Astrocyte of the cerebellum (primary cell): ENCODE measurements at places on chromosomes 3 and 15.

DNA sequence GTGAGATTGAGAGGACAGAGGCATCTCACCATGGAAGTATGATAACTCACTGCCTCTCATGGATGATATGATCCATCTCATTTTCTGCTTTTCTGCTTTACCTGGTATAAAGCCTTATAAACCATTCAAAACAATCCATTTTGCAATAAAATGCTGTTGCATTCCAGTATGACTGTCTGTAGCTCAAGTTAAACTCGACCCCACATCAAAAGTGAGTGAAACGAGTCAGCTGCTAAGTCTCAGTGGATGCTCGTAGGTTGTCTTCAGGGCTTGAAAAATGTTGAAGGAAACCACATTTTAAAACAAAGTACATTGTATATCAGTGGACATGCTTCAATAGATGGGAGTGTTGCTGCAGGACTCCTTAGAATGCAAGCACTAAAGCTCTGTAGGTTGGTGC is 839.0 kb downstream of the TUSC7 start:
- no peak for DNase-seq

DNA sequence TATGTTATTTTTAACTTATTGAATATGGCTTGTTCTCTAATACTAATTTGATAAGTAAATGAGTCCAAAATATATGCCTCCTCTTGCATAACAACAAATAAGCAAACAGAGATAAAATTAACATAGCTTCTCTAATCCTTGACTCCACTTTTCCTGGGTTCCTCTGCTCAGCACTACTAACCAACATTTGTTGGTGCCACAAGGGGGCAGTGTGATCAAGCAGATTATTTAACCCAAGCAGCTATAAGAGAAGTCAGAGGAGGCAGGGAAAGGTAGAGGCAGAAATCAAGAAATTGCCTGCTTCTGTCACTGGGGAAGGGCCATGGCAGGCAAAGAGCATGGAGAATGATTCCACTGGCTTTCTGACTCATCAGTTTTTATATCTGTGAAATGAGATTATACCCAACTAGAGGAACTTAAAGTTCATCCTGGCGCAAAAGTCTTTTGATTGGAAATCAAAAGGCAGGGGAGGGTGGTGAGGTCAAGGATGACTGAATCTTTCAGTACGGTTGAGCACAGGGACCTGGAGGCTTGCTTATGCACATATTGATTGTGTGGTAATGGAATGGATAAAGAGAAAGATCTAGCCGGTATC is 152.2 kb downstream of the IGSF11 start:
- peak; percentile 49 for DNase-seq

DNA sequence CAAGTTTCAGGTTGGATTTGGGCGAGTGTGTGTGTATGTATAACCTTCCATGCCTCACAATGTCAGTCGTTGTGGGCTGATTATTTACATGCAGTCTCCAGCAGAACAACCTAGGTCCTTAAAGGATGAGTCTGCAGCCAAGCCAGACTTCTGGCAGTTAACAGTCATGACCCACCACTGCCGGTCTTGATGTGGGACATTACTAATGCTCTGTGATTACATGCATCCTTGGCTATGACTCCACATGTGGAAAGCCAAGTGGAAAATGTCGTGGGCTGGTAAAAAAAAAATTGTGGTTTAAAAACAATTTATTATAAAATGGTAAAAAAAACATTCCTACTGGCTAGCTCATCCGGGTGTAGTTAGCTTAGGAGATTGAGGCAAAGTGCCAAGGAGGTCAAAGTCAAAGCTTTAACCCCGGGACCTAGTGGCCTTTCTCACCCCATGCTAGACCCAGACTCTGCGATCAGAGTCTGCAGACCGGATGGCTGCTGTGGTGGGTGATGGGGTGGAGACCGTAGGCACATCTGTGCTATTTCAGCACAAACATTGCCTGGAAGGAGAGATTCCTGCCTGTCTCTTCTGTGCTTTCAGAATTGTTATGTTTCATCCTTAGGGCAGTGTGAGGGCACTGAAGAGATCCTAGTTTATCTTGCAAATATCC is 6.8 kb downstream of the RARRES1 start:
- peak; percentile 98 for DNase-seq

DNA sequence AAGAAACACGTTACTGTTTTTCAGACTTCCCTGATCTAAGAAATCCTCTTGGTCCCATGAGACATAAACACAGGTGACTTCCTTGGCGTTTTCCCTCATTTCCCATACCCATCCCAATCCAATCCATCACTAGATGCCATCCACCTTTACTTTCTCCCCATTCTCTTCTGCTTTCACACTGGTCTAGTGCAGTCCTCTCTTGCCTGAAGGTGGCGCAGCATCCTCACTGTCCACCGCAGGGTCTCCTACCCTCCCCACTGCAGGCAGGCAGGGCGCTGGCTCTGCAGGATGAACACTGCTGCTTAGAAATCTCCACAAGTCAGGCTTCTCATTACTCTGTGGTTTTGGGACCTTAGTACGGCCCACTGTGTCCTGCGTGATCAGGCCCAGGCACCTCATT is 58.2 kb downstream of the RAB7A start:
- no peak for DNase-seq

DNA sequence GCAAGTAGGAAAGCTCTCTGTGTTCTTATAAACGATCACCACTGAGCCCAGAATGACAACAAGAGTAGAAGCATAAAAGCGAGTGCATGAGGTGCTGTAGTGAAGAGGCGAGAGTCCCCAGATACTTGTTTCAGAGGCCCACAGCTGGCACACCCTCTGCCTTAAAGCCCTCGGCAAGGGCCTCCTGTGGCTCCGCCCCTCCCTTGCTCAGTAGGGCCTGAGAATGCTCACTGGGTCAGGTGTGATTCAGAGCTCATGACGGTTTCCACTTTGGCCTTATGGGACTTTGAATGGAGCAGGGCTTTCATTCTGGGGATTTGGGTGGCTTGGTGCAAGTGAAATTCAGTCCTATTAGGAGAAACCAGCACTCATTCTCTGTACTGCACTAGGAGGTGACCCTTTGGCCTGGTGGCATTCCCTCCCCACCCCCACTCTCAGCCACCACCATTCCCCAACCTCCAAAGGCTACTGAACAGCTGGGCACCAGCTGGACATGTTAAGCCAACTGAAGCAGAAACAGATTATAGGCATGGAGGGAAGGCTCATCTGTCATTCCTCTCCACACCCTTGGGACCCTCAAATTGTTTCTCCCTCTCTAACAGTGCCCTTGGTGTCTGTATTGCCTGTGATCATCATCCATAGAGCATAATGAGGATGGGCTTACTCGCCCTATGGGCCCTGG is 109.6 kb upstream of the CTDSPL start:
- DNase-seq: no peak

DNA sequence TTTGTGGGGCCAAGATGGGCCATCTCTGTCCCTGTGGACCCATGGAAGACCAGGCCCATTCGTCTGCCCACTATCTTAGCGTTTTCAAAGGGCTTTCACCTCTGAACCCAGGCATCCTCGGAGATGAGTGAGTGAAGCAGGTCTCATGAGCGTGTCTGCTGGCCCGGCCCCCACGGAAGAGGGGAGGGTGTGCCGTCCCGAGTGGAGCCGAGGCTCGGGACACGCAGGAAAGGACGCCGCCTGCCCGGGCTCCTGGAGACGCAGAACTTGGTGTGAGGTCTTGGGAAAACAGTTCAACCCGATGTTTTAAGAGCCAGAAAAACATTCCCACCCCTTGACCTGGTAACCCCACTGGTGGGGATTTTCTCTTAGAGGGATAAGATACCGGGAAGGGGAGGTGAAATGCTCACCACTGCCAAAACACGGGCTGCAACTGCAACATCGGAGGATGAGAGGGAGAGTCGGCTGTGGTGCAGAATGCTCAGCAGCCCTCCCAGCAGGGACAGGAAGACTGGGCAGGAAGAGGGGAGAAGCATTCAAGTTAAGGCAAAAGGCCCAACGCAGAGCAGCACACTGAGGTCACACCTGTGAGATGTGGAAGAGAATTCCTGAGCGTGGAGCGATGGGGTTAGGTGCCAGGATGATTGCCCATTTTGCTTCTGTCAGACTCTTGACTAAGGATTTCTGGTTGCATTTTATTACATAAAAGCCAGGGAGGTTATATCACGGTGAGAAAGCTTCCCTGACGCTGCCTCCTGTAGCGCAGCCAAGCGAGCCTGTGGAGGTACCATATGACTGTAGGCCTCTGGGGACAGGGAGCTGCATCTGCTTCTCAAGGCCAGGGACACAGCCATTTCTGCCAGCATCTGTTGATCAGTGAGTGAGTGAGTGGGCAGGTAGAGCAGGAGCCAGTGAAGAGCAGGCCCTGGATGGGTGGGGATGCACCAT is 14.1 kb upstream of the STAB1 start:
- DNase-seq: no peak
